Stimulated activated CD8-positive, alpha-beta memory T cell treated with anti-CD3 and anti-CD28 coated beads, Interleukin-2, amount 100 ng/mL, for 1 hour (primary cell): ENCODE measurements at places on chromosomes 7 and 10.

- peak; percentile 9 for DNase-seq
Observed at GRCh38 chr7:117127585-117128168, 174.4 kb downstream of the ST7 start.

DNA sequence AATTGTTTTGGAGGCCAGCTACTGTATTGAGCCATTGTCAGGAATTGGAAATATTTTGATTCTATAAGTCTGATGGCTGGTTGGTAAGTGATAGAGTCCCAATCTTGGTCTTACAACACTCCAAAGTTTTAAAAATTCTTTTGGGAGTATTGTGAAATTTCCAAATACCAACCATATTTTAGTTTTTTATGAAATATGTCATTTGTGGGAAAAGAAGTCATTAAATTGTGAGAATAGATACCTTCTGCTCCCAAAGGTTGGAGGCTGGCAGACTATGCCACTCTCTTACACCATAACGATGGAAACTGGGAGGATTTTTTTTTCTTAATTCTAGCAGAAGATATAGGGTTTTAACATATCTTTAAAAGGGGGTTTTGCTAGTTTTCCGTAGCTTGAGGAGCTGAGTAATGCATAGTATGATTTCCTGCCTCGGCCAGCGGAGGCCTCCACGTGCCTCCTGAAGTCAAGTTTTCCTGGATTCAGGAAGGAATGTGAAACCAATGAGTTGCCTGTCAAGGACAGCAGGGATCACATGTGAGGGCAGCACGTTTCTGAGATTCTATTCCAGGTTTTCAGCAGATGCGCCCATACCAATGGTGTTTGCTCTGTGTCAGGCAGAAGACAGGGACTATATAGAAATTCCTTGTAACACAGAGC is 92.2 kb upstream of the LAMB4 start:
- no peak for DNase-seq

DNA sequence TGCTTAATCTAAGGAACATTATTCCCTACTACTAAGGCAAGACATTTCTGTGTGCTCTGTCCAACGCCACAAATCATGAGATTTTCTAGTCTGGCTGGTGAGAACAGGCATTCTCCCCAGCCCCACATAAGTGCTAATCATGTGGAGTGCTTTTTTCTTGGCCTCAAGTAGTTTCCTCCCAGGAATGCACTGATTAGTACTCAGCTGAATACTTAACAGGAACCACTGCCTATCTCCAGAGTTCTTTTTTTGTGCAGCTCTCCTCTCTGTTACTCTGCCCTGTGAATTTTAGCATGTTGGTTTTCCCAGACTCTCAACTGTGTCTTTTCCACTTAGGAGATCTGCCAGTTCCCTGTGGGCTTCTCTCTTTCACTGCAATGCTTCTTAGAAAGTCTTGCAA is 1098.5 kb upstream of the LRRTM3 start:
- no peak for DNase-seq

GRCh38 chr10:79256264-79256806 is 90.9 kb upstream of the PPIF start:
- no peak for DNase-seq

DNA sequence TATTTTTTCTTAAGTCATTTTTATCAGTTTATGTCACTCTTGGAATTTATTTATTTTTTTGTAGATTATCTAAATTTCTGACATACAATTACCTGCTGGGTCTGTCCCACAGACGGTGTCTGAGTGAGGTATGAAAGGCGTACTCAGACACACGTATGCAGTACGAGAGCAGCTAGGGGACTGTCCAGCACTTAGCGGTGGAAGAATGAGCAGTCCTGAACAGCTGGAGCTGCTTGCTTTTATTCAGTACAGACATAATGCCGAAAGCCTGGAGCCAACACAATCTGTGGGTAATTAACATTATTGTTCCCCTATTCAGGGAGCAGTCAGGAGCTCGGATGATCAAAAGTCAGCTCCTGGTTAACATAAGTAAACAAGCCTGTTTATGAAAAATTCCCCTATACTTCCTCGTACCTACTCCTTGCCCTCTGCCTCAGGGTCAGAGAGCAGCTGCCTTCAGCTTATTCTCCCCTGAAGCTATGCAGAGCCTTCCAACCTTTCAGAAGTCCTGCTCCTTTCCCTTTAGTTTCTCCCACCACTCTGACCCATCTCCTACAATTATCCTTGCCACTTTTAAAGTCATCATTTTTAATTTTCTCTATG is 488.0 kb upstream of the POM121L12 start:
- no peak for DNase-seq

DNA sequence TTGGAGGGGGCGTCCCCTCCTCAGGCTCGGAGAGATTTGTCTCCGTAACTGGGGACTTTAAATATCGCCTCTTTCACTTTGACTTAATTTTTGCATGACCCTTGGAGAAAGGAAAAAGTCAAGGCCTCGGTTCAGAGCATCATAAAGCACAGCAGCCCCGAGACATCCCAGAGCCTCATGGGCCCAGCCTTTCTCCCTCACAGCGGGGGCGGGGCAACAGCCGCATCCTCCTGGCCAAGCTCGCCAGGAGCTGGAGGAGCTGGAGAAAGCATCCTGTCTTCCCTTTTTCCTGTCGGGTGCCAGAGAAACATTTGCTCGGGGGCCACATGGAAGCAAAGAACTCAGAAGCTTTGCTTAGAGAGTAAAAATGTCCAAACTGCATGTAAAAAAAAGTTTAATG is 43.6 kb upstream of the DPYSL4 start:
- no peak for DNase-seq

DNA sequence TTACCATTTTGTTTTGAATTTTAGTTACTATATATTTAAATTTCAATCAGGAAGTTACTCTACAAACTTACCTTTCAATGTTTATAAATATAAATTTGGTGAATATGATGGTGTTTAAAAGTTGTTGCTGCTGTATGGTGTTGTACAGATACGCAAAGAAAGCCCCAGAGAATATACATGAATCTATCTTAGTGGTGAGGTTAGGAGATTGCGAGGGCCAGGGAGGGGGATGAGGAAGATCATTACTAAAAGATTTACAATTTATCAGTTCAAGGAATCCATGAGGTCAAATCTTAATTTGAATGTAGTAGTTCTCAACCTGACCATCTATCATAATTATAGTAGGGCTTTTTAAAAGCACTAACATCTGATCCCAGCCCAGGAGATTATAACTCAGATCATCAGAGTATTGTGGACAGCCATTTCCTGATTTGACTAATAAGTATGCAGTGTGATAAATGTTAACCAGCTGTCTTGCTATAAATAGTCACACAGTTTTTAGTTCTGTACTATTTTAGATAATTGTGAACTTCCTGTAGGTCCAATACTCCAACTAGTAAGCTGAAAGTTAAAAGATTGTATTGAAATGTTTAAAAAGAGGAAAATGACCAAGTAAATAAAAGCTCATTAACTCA is 23.6 kb downstream of the FAM3C start:
- no peak for DNase-seq
